ENCODE measurements at places on chromosomes 7 and 10. TPM values are rescaled to one million over a fixed set of nuclear protein-coding genes. Genes with fewer than 3 reads are reported as not detected.

The FAM20C gene
- 2.4 TPM for total RNA-seq

- H3K27ac ChIP-seq = no peak overlapping the region
- no peak for DNase-seq
- H3K4me3 ChIP-seq = no peak overlapping the region
- H3K36me3 ChIP-seq = no peaks in the 10 kb centered on the region
- no peaks in the 10 kb centered on the region for H3K4me1 ChIP-seq
Observed at GRCh38 chr10:103564776-103565520, 71.4 kb downstream of the NEURL1 start.

GRCh38 chr7:77740257-77740656, 44.0 kb downstream of the RSBN1L start:
- no peak overlapping the region for H3K27ac ChIP-seq
- no peak overlapping the region for H3K4me3 ChIP-seq
- H3K36me3 ChIP-seq = no peaks in the 10 kb centered on the region
- DNase-seq = no peak
- no peaks in the 10 kb centered on the region for H3K27me3 ChIP-seq
- H3K4me1 ChIP-seq = no peaks in the 10 kb centered on the region

- no peak overlapping the region for H3K4me3 ChIP-seq
- no peak overlapping the region for H3K27ac ChIP-seq
- H3K4me1 ChIP-seq = no peaks in the 10 kb centered on the region
- no peak for DNase-seq
Observed at GRCh38 chr7:84085998-84086397, 108.6 kb downstream of the SEMA3A start.

- H3K4me3 ChIP-seq = no peak overlapping the region
- no peak overlapping the region for H3K27ac ChIP-seq
- DNase-seq = no peak
- no peaks in the 10 kb centered on the region for H3K4me1 ChIP-seq
Observed at GRCh38 chr7:32559480-32559879, 64.2 kb downstream of the AVL9 start.
